Tibial artery (tissue), 4 donors: ENCODE measurements at places on chromosomes 3 and 15.

- no peak for DNase-seq
These were observed 15.3 kb upstream of the TNFSF10 start for GRCh38 chr3:172538368-172539151.

GRCh38 chr15:42727750-42728381, 9.1 kb downstream of the CDAN1 start:
- no peak for DNase-seq

GRCh38 chr3:63042833-63043232, 167.6 kb upstream of the CADPS start:
- DNase-seq, result no peak

DNA sequence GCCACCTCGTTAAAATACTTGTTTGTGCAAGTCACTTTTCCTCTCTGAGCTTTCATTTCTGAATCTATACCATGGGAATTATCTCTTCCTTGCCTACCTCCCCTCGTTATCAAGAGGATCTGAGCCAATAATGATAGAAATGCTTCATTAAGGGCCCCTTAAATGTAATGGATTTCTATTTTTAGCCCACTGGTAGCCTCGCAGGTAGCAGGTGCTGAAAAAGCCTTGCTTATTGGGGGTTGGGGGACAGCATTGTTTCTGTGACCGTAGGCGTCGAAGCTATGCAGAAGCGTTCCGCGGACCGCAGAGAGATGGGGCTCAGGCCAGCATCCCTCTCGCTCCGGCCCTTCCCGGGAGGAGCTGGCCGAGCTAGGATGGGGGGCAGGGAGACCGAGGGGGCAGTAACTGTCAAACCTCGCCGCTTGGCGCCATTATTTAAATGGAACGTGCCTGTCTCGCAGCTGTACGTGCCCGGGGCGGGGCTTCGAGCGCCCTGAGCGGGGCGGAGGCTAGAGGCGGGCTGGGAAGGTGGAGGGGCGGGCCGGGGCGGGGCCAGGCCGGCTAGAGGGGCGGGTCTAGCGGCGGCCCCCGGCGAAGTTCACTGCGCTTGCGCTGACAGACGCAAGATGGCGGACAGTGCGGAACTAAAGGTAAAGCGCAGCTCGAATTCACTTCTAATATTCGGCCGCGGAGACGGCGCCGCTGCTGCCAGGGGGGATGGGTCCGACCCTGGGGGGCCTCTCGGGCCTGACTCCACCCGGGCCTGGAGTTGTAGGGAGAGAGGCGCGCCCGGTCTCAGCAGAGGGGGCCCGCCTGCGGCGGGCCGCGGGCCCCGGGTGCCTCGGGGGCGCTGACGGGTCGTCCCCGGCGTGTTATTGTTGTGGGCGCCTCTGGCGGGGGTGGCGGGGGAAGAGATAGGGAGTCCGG, at the start of gene PIAS1:
Gene PIAS1, plus strand, starts transcription at position 615 of the 927 bp plus-strand sequence. Its CDS starts 12 bp downstream, at position 627.
- peak; percentile 96 for DNase-seq

- DNase-seq, result no peak
These were observed 14.0 kb downstream of the PLCH1 start for GRCh38 chr3:155730843-155731242.

DNA sequence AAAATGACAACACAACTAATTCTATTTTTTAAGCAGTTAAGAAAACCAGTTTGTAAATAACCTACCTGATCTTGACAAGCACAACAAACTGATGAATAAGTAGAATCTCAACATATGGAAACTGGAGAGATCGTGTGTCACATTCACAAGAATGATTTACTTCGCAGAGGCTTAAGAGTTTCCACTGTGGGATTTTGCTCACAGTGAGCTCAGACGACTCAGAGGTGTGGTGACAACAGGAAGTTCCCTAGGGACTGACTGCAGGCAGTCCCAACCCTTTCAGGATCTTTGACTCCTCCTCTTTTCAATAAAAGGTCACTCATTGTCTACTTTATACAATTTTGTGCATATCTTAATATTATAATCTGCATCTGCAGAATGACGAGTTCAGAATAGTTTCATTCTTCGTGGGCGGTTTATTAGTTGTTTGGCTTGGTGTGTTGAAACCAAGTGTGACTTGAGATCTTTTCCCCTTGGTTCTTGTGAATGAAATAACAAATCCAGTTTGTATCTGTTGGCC, at the start of gene LIPH:
Gene LIPH, minus strand, starts transcription at position 231 of the 520 bp plus-strand sequence. Its CDS starts 117 bp downstream, at position 114.
- DNase-seq, result no peak

- no peak for DNase-seq
These were observed 47.9 kb downstream of the RNF13 start for GRCh38 chr3:149860881-149861280.

GRCh38 chr15:51348688-51349087, 7.2 kb downstream of the GLDN start:
- no peak for DNase-seq

DNA sequence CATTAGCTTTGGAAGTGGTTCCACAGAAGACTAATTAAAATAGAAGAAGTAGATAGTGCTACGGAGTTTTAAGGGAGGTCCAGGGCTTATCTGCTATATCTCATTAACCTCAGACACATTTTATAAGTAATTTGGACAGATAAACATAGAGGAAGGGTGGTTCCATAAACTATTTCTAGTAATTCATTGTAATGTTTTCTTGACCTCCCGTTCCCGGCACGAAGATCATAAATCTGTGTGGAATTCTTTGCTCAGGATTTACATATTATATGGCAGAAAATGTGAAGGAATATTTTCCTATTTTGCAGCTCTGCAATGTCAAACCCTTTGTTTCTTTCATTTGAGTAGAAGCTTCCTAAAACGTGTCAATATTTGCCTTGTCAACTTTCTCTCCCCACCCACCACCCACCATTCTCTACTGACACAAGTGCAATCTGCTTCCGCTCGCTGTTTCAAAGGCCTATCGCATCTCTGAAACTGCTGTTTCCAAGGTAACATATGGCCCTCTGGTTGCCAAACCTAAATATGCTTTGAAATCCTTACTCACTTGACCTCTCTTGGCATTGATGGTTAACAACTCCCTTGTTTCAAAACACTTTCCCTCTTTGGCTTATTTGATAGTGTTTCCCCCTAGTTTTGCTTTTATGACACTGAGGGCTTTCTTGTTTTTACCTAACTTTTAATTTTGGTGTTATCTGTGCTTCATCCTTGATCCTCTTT, 21.4 kb upstream of the PLSCR5 start:
- DNase-seq, result no peak

GRCh38 chr3:43769885-43770425, 79.2 kb downstream of the ABHD5 start:
- DNase-seq, result no peak
